ENCODE measurements at places on chromosomes 6 and 20.
A peak's percentile ranks its signal among the peaks of the same experiment; 100 is the strongest.

GRCh38 chr6:38064431-38064830 lies 244.9 kb downstream of the ZFAND3 start:
- DNase-seq, result no peak

GRCh38 chr20:57884956-57885355 lies 175.1 kb upstream of the PMEPA1 start:
- no peak for DNase-seq

- DNase-seq, result no peak
These were observed 37.9 kb downstream of the MAFB start for GRCh38 chr20:40651151-40651550.

DNA sequence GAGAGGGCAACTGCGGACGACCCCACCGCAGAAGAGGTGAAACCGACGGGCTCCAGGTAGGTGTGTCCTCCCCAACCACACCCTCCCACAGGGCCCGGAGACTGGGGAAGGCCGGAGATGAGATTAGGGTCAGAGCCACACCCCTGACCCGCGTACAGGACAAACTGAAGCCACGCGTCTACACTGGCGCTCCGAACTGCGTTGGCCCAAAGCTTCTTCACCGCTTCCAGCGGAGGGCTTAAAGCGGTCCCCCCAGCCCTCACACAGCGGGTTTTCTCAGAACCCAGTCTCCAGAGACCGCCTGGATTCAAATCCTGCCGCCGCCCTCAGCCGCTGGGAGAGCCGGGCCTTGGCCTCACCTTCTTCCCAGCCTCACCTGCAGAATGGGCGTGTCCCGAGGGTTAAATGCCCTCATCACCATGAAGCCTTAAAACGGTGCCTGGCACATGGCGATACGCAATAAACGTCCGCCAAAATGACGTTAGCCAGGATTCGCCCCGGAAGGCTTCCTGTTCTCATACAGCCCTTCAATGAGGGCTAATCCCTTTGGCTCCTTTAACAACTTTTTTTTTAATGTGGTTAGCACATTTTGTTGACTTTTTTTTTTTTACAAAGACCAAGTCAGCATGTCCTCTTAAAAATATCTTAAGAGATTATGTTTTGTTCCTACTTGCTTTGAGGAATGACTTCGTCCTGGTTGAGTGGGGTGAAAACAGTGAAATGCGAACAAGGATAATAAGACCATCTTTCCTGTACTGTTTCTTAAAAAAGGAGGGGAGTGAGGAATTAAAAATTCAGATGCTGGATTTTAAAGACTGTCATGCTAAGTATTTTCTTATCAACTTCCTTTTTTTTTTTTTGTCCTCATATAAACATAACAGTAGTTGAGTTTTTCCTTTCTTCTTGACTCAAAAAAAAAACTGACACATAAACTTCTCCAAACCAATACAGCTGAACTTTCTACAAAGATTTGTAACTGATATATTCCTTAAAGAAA lies 15.1 kb upstream of the ZNF217 start:
- no peak for DNase-seq

GRCh38 chr6:81752921-81753710 lies 635 bp upstream of the TENT5A start:
- DNase-seq, result no peak

GRCh38 chr6:14500809-14501208 lies 383.2 kb downstream of the CD83 start:
- DNase-seq, result no peak

GRCh38 chr20:5401277-5401875 lies 84.6 kb upstream of the PROKR2 start:
- DNase-seq, result no peak

DNA sequence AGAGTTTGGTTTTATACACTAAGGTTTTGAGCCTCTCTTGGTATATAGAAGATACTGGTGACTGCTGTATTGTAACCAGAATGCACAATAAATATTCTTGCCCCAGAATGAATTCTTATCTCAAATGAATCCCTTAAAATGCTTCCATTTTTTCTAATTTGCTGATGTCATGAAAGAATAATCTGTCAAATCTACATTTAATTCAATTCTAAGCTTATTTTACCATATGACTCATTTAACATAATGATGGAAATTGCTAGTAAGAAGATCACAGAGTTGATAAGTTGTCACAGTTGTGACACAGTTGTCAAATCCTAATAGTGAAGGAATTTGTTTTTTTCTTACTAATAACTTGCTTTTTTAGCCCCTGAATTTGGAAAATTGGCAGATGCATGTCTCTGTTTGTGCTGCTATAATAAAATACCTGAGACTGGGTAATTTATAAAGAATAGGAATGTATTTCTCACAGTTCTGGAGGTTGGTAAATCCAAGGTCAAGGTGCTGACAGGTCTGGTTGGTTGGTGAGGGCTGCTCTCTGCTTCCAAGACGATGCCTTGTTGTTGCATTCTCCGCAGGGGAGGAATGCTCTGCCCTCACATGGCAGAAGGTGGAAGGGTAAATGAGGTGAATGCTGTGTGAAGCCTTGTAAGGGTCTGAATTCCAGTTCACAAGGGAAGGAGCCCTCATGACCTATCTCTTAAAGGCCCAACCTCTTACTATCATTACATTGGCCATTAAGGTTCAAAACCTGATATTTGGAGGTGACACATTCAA lies 4.7 kb downstream of the ECT2L start:
- DNase-seq, result no peak

- no peak for DNase-seq
These were observed 136.5 kb upstream of the OLIG3 start for GRCh38 chr6:137630666-137631065.

DNA sequence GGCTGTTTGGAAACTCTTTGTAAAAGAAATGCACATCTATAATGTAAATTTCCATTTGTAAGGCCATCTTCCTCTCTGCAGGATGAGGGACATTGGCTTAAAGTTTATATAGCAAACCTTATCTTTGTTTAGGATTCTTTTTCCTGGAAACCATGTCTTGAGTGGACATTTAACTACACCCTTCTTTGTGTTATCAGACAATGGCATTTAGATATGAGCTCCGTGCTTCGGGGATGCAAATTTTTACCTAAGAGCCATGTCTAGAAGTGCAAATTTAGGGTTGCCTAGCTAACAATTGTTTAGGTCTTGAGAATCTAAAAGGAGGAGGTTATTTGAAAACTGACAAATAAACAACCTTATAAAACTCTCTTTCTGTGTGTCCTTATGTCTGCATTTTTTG lies 623.8 kb downstream of the MMUT start:
- no peak for DNase-seq

DNA sequence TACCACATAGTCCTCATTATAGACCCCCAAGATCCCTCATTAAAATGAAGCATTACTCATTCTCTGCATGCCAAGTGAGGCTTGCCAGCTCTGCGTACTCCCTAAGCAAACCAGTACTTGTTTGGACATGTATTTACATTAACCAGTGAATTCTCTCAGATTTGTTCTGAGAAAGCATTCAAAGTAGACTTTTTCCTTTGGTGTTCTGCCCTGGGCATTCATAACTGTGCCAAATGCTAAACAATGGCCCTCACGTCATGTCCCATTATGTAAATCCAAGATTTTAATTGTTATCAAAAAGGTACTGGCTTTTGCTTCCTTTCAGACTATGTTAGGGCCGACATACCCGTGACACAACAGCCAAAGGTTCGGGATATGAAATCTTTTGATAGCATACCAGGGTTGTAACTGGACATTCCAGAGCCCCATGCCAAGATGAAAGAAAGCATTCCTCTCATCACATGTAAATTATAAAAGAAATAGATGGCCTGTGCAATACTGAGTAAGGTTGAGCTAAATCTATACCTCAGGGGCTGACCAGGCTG lies 164.2 kb downstream of the ADAT2 start:
- no peak for DNase-seq

DNA sequence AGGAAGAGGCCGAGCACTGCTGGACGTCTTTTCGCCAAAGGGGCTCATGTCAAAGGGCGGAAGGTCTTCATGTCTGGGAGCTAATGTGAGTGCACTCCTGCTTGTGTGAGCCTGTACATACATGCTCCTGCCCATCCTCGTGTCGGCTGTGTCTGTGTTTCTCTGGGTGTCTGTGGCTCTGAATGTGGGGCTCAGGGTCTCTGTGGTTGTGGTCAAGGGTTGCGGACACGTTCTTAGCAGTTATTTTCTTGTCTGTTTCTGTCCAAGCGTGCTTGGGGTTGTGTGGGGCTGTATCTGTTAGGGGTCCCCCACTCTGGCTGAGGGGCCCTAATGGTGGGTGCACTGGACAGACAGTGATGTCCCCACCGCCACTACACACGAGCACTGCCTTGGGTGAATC lies 2.9 kb downstream of the AVP start:
- DNase-seq, result no peak

GRCh38 chr6:28585335-28585734 lies 59.7 kb downstream of the GPX5 start:
- DNase-seq, result no peak

GRCh38 chr20:19876828-19877460 lies 118.9 kb downstream of the RIN2 start:
- DNase-seq, result no peak

DNA sequence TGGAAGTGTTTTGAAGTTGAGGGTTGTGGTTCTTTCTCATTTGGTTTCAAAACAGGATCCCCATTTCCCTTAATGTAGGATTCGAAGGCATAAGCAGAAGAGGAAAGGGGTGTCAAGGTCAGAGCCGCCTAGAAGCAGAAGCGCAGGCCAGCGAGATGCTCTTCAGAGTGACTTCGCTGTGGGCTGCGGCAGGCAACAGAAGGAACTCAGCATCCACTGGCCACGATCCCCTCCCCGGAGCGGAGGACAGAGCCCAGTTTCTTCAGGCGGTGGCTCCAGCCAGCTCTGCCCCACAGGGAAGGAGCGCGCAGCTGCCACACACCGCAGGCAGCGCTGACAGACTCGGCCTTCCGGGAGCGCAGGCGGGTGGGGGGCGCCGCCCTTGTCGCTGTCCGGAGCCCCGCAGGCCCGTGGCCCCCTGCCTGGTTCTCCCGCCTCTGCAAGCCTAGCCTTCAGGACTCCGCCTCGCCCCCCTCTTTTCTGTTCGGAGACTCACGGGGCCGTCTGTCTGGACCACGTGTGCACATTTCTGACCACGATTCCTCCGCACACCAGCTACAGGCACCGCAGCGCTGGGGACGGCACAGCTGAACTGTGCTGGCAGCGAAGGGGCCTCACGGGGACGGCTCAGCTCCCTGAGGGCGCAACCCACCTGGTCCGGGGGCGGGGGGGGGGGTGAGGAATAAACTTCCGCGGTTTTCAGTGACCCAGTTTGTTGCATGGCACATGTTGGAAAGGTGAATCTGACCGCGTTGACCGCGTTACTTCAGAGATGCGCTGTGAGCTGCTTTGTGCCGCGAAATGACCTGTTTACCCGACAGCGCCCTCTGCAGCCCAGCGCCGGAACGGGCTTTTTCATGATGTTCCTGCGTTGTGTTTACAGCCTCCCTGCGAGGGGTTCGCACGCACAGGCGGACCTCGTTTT lies 26.1 kb downstream of the TTLL2 start:
- DNase-seq, result peak; percentile 26
